ENCODE measurements at places on chromosomes 13 and 19.

GRCh38 chr19:1001538-1002166 is 1.4 kb downstream of the GRIN3B start:
- peak; percentile 72 for DNase-seq

DNA sequence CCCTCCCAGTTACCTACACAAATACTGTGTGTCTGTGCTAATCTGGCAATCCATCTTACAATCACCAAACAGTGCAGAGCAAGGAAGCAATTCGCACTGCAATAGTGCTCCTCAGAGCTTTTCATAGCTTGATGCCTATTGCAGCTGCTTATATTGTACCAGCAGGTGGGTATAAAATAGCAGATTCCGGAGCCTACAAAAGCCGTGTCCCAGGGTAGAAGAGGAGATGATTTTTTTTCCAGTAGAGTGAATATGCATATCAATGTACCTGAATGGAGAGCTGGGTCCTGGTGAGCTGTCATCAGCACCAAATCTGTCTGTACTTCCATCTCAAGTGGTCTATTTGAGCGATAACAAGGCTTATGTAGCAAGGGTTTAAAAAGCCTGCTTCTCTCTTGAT is 668.4 kb downstream of the DIAPH3 start:
- no peak for DNase-seq

GRCh38 chr13:26941345-26942174 is 181.0 kb upstream of the GPR12 start:
- no peak for DNase-seq

DNA sequence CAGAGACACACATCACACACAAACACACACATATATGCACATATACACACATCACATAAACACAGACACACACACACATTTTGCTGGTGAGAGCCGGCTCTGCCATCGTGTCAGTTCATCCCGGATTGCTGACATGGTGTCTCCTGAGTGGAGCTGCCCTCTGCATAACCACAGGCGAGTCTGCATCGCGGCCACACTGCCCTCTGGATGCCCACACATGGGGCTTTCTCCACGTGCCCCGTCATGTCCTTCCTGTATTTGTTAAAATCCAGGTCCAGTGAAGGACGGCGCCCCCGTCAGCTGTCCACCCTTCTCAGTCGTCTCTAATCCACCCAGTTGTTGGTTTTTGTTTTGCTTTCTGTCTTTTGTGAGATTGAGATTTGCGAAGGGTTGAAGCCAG is 52.6 kb upstream of the F7 start:
- DNase-seq = no peak

DNA sequence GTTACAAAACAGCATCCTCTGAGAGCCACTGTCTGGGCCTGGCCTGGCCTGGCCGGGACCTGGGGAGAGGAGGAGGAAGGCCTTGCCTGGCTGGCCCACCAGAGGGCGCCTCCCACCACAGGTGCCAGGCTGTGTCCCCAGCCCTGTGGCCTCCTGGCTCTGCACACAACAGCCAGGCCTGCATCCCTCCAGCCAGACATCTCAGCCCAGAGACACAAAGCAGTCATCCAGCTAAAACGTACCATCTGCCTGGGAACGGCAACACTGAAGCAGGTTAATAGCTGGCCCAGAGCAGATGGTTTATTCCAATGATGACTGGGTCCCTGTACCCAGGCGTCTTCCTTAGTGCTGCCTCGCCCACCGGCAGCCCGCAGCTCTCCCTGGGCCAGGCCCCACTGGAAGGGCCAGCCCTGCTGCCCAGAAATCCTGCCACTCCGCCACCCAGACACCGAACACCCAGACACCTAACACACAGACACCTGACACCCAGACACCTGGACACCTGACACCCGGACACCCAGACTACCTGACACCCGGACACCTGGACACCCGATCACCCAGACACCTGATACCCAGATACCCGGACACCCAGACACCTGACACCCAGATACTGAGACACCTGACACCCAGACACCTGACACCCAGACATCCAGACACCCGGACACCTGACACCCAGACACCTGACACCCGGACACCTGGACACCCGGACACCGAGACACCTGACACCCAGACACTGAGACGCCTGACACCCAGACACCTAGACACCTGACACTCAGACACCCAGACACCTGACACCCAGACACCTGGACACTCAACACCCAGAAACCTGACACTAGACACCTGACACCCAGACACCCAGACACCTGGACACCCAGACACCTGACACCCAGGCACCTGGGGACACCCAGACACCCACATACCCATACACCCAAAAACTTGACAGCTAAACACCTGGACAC is 20.1 kb downstream of the C19orf12 start:
- peak; percentile 82 for DNase-seq

- no peak for DNase-seq
Measured at GRCh38 chr19:41848666-41849065, 3.8 kb downstream of the DMRTC2 start.

GRCh38 chr13:53144826-53145225 is 116.2 kb downstream of the OLFM4 start:
- DNase-seq = no peak

- DNase-seq = no peak
Measured at GRCh38 chr13:83815598-83815997, 66.7 kb downstream of the SLITRK1 start.

DNA sequence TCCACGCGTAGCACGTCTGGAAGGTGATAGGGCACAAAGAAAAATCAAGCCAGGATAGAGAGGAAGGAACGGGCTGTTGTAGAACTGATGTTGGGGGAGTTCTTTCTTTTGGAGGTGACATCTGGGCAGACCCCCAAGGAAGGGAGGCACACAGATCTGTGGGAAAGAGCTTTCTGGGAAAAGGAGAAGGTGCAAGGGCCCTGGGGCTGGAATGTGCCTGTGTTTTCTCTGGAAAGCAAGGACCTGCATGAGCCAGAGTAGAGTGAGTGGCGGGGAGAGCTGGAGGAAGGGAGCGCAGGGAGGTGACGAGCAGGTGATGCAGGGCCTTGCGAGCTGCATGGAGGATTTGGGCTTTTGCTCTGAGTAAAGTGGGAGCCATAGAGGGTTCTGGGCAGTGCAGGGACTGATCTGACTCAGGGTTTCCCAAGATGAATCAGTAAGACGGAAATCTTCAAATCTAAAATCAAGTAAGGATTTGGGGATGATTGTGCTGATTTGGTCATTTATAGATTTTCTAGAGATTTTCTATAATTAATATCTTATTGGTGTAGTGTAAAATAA is 30.8 kb downstream of the SMARCA4 start:
- DNase-seq = no peak

GRCh38 chr13:50228527-50228926 is 213.3 kb downstream of the KCNRG start:
- no peak for DNase-seq

DNA sequence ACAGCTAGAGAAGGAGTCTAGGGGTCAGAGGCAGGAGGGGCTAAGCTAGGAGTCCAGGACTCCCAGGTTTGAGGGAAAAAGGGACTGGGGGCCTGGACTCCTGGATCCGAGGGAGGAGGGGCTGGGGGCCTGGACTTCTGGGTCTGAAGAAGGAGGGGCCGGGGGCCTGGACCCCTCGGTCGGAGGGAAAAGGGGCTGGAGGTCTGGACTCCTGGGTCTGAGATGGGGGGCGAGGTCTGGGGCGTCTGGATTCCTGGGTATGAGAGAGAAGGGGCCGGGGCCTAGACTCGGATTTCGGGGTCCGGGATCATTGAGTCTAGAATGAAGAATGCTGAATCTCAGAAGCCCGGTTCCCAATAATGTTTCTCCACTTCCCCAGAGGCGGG is 18.5 kb downstream of the BRSK1 start:
- DNase-seq = no peak

GRCh38 chr13:108020027-108020426 is 195.3 kb downstream of the LIG4 start:
- no peak for DNase-seq

DNA sequence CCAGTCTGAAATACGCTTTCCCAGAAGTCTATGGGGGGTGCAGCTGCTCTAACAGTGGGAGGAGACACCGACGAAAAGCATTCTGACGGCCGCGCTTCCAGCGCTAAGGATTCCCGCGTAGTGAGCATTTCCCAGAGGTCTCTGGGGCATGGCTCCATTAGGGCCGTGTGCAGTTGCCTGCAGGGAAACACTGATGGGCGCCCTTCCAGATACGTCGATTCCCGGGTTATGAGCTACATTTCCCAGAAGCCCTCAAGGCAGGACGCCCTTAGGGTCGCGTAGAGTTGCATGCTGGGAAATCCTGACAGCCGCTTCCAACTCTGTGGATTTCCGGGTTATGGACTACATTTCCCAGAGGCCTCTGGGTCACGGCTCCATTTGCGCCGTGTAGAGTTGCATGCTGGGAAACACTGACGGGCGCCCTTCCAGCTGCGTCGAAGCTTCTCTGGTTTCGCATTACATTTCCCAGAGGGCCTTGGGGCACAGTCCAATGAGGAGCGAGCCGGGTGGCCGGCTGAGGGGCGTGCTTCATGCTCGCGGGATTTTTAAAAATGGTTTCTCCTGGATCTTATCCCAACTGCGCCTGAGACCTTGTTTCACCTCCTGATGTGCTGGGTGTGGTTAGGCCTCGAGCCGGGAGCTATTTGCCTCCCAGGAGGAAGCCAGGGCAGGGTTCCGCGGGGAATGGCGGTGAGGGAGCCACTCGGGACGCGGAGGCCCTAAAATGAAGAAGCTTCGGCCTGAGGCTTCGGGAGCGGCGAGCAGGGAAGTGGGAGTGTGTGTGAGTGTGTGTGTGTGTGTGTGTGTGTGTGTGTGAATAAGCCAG is 17.2 kb upstream of the ZNF331 start:
- peak; percentile 75 for DNase-seq

- no peak for DNase-seq
Measured at GRCh38 chr19:14992780-14993179, 13.1 kb upstream of the SLC1A6 start.

DNA sequence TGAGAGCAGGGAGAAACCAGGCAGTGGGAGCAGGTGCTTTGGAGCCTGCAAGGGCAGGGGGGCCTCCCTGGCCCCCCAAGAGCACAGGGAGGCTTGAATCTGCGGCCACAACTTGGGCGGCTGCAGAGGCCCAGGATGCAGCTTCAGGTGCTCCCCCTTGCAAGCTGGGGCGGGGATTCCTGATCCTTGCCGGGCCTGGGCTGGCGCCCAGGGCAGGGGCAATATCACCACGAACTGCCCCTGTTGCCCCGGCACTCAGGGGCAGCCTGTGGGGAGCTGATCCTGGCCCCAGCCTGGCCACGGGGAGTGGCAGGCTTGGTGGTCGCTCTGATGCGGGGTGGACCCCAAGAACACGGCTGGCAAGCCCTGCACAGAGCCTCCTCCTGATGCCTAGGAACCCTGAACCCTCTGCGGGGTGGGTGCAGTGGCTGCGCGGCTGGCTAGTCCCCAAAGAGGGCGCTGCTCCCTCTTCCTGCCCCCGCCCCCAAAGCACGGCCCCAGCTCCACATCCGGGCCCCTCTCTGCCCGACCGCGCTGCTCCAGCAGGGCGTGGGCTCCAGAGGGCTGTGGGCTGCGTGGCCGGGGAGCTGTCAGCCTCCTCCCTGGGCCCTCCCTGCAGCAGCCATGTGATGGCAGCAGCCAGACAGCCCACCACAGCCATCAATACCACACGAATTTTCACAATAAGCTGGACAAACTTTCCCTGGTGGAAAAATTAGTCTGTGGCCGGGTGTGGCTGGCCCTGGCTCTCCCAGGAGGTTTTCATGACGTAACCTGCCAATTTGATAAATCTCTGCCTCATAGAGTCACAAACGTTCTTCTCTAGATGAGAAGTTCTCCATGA is 21.0 kb downstream of the TNFSF9 start:
- peak; percentile 46 for DNase-seq

DNA sequence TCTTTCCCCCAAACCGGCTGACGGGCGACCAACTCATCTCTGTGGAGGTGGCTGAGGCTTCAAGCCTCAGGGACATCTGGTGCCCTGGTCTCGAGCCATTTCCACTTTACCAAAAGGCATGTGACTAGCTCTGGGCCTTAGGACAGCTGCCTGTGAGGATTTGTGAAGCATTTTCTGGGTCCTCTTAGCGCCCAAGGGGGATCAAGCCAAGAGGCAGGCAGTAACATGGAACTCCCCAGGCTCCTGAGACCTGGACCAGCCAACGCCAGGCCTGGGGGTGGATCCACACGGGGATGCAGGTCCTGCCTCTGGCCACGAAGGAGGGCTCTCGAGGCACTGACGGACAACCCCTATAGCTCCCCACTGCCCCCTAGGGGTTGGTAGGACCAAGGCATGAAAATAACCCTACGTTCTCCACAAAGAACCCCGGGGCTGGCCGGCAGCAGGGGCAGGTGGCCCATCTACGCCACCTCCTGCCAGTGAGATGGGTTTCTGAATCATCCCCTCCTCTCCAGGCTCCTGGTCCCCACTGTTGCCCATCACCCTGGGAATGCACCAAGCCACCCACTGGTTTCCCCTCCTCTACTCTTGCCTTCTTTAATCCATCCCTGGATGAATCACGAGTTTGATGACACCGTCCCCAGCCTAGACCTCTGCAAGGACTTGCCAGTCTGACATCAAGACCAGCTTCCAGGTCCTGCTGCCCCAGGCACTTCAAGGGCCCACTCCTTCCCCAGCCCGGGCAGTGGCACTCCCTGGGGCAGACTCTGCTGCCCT is 7.0 kb upstream of the MYDGF start:
- no peak for DNase-seq

GRCh38 chr13:93767180-93767916 is 540.7 kb downstream of the GPC6 start:
- no peak for DNase-seq

DNA sequence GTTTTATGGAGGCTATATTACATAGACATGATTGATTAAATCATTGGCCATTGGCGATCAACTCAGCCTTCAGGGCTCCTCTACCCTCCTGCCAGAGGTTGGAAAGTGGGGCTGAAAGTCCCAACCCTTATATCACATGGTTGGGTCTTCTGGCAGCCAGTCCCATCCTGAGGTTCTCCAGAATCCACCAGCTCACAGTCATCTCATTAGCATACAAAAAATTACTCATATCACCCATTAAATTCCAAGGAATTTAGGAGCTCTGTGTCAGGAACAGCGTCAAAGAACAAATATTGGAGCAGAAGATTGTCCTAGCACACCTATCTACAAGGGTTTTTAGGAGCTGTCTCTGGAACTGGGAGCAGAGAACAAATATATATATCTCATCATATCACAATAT is 39.4 kb upstream of the FARP1 start:
- no peak for DNase-seq

DNA sequence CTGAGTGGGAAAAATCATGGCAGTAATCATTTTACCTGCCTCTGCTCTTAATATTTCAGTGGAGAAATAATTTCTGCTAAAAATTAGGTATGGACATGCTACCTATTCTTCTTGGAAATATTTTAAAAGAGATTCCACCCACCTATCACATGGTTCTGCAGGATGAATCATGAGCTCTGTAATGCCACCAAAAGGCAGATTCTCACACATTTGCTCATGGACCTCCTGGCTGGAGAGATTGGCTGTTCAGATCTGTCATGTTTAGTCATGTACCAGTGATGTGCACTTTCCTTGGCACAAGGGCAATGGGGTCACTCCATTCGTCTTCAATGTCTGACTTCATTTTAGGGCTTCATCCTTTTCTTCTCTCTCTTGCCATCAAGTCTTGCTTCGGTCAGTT is 101.8 kb upstream of the MBNL2 start:
- DNase-seq = no peak

All from stimulated activated CD4-positive, alpha-beta T cell treated with anti-CD3 and anti-CD28 coated beads, Interleukin-4, amount 100 ng/mL, for 4 hours (primary cell).